ENCODE measurements at places on chromosomes 4 and X.

- no peak for DNase-seq
These were observed 212.4 kb upstream of the TTC29 start for GRCh38 chr4:147157860-147158701.

GRCh38 chr4:118396881-118397622 is 44.2 kb upstream of the PRSS12 start:
- DNase-seq: no peak

GRCh38 chr4:113625902-113626301 is 135.6 kb downstream of the CAMK2D start:
- DNase-seq: no peak

DNA sequence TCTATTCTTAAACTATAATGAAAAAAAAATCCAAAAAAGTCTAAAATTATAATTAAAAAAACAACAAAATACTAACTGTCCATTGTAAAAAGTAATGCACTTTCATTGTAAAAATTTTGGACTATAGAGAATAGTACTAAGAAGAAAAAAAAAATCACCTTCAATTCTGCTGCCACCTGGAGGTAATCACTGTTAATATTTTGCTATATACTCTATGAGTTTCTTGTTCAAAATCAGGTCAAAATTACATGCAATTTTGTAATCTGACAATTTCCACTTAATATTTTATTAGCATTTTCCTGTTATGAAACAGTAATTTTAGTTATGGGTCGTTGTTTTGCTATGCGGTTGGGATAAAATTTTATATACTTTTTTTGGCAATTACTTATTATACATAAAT is 62.0 kb downstream of the HTT start:
- no peak for DNase-seq

GRCh38 chrX:17527922-17528321 is 152.9 kb downstream of the NHS start:
- no peak for DNase-seq

GRCh38 chrX:8404926-8405325 is 59.7 kb upstream of the VCX3B start:
- no peak for DNase-seq

GRCh38 chrX:118976599-118977340 is 2.4 kb downstream of the LONRF3 start:
- no peak for DNase-seq

Measured in thoracic aorta (tissue), 2 donors.